ENCODE measurements at places on chromosomes 1 and 21. TPM values are rescaled to one million over a fixed set of nuclear protein-coding genes. Genes with fewer than 3 reads are reported as not detected.

Gene GNAI3
- total RNA-seq = 9.8 TPM

DNA sequence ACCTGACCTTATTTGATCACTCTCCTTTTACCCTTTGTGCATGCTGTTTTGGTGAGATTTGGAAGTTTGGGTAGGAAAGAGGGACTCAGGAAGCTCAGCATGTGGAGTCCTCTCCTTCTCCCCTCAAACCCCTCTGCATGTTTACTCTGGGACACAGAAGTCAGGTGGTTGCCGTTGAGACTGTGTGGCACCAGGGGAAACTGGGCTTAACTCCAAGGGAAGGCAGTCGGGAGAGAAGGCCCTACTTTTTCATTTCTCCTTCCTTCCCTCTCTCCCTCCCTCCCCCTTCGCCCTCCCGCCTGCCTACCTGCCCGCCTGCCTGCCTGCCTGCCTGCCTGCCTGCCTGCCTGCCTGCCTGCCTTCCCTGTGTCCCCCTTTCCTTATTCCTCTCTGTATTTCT, 34.8 kb upstream of the TTC22 start:
- no peak overlapping the region for H3K27ac ChIP-seq
- H3K4me1 ChIP-seq = no peaks in the 10 kb centered on the region
- no peak for DNase-seq
- no peaks in the 10 kb centered on the region for H3K36me3 ChIP-seq
- H3K4me3 ChIP-seq = no peak overlapping the region

Gene TMEM200B
- total RNA-seq = 0.31 TPM

DNA sequence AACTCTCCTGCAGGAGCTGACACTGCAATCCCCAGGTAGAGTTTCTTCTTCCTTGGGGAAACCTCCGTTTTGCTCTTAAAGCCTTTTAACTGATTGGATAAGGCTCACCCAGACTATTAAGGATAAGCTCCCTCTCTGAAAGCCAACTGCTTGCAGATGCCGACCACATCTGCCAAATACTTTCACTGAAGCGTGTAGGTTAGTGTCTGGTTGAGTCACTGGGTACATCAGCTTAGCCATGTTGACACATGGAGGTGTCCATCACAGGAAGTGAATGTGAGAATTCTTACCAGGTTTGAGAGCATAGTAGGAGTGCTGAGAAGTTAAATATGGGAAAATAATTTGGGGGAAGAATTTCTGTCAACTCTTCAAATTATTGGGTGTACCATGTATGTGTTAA, 202.0 kb downstream of the AJAP1 start:
- H3K36me3 ChIP-seq = no peaks in the 10 kb centered on the region
- H3K4me3 ChIP-seq = no peak overlapping the region
- no peaks in the 10 kb centered on the region for H3K4me1 ChIP-seq
- no peak for DNase-seq
- H3K27me3 ChIP-seq = no peaks in the 10 kb centered on the region
- no peak overlapping the region for H3K27ac ChIP-seq

- H3K4me1 ChIP-seq = no peaks in the 10 kb centered on the region
- H3K27me3 ChIP-seq = no peaks in the 10 kb centered on the region
- H3K36me3 ChIP-seq = no peaks in the 10 kb centered on the region
- no peak for DNase-seq
- no peak overlapping the region for H3K27ac ChIP-seq
Observed at GRCh38 chr1:162404550-162405160, 7.3 kb downstream of the SH2D1B start.

DNA sequence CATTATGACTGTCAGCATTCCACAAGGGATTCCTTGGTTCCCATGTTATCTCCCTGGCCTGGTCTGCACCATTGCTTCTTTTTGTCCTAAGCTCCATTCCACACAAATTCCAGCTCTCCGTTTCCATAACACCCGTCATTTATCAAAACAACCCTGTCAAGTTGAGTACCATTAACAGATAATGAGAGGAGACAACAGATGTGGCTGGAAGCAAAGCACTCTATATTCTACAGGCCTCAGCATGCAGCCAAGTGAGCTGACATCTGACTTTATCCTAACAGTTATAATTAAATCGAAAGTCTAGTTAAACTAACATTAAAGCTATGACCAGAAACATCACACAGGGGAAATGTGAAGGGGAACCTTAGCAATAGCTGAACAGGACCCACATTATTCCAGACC, 110.4 kb downstream of the RERE start:
- no peak overlapping the region for H3K27ac ChIP-seq
- peaks cover 11% of the 10 kb centered on the region for H3K27me3 ChIP-seq
- H3K4me3 ChIP-seq = no peak overlapping the region
- peaks cover 12% of the 10 kb centered on the region for H3K4me1 ChIP-seq
- DNase-seq = no peak

Gene KCNA2
- 0.24 TPM for total RNA-seq

DNA sequence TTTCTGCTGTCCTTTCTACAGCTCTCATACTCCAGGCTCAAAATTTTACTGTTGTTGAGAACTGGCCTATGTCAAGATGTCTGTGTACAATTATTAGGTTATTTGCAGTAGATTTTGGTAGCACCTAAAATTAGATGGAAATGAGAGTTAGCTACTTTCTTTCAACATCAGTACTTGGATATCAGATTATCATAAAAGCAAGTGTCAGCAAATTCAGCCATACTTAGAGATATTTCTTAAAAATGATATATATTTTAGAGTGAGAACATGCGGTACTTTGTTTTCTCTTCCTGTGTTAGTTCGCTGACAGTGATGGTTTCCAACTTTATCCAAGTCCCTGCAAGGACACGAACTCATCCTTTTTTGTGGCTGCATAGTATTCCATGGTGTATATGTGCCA, 351.8 kb upstream of the LRRC7 start:
- DNase-seq = no peak
- H3K27ac ChIP-seq = no peak overlapping the region
- no peaks in the 10 kb centered on the region for H3K4me1 ChIP-seq
- no peaks in the 10 kb centered on the region for H3K27me3 ChIP-seq
- H3K36me3 ChIP-seq = no peaks in the 10 kb centered on the region
- H3K4me3 ChIP-seq = no peak overlapping the region

- H3K27me3 ChIP-seq = no peaks in the 10 kb centered on the region
- H3K27ac ChIP-seq = no peak overlapping the region
- DNase-seq = no peak
- H3K4me3 ChIP-seq = no peak overlapping the region
- no peaks in the 10 kb centered on the region for H3K4me1 ChIP-seq
- H3K36me3 ChIP-seq = no peaks in the 10 kb centered on the region
Observed at GRCh38 chr1:82517586-82517985, 716.9 kb downstream of the ADGRL2 start.

Gene ALPL
- not detected for total RNA-seq

DNA sequence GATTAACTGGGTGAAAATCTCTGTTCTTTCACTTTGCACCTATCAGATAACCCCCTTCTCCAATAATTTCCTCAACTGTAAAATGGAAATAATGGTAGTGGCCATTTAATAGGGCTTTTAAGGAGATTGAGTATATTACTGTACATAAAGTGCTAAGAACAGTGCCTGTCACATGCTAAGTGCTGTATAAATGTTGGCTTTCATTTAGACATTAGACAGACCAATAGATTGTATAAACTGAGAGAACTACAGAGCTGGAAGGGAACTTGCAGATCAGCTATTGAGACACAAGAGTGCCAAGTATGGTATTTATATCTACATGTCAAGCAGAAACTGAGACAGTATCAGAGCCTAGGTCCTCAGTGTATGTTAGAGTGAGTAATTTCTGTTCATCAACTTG, 934.7 kb downstream of the PLA2G4A start:
- DNase-seq = no peak
- H3K4me1 ChIP-seq = no peaks in the 10 kb centered on the region
- H3K4me3 ChIP-seq = no peak overlapping the region
- H3K36me3 ChIP-seq = no peaks in the 10 kb centered on the region
- no peaks in the 10 kb centered on the region for H3K27me3 ChIP-seq
- H3K27ac ChIP-seq = no peak overlapping the region

GRCh38 chr1:153946622-153947241, at the start of gene DENND4B:
TSS of gene DENND4B (minus strand) at chr1:153946718. CDS start at chr1:153944374, 2,344 bp downstream.
- H3K4me1 ChIP-seq = peaks cover 31% of the 10 kb centered on the region
- peak; percentile 68 for DNase-seq
- H3K4me3 ChIP-seq = peak within 1 kb of the TSS; percentile 83
- peaks cover 44% of the 10 kb centered on the region for H3K36me3 ChIP-seq
- H3K27ac ChIP-seq = peak within 1 kb of the TSS; percentile 91

Gene CHRM3
- total RNA-seq = not detected

GRCh38 chr21:37224861-37225839, 42.0 kb downstream of the VPS26C start:
- H3K36me3 ChIP-seq = peaks cover 9% of the 10 kb centered on the region
- peak overlapping the region; percentile 22 for H3K4me3 ChIP-seq
- DNase-seq = peak; percentile 50
- H3K4me1 ChIP-seq = peaks cover 37% of the 10 kb centered on the region
- H3K27ac ChIP-seq = peak overlapping the region; percentile 20
- H3K27me3 ChIP-seq = no peaks in the 10 kb centered on the region

GRCh38 chr1:41812051-41812450, 106.7 kb downstream of the HIVEP3 start:
- no peaks in the 10 kb centered on the region for H3K27me3 ChIP-seq
- peaks cover 28% of the 10 kb centered on the region for H3K4me1 ChIP-seq
- H3K36me3 ChIP-seq = no peaks in the 10 kb centered on the region
- no peak overlapping the region for H3K27ac ChIP-seq
- no peak overlapping the region for H3K4me3 ChIP-seq
- DNase-seq = peak; percentile 20

GRCh38 chr1:62654744-62655143, 33.4 kb downstream of the DOCK7 start:
- no peaks in the 10 kb centered on the region for H3K36me3 ChIP-seq
- no peaks in the 10 kb centered on the region for H3K4me1 ChIP-seq
- no peak overlapping the region for H3K27ac ChIP-seq
- no peaks in the 10 kb centered on the region for H3K27me3 ChIP-seq

Gene DNAJC28
- 0.60 TPM for total RNA-seq

Gene TMEM240
- 0.33 TPM for total RNA-seq

Gene OR2T33
- total RNA-seq = not detected

Gene RGS13
- 0.24 TPM for total RNA-seq

Gene S100A7A
- not detected for total RNA-seq

GRCh38 chr1:208028526-208028925, 117.6 kb upstream of the CD34 start:
- no peak overlapping the region for H3K27ac ChIP-seq
- no peaks in the 10 kb centered on the region for H3K36me3 ChIP-seq
- peaks cover 4% of the 10 kb centered on the region for H3K27me3 ChIP-seq
- H3K4me1 ChIP-seq = no peaks in the 10 kb centered on the region
- DNase-seq = no peak
- H3K4me3 ChIP-seq = no peak overlapping the region

DNA sequence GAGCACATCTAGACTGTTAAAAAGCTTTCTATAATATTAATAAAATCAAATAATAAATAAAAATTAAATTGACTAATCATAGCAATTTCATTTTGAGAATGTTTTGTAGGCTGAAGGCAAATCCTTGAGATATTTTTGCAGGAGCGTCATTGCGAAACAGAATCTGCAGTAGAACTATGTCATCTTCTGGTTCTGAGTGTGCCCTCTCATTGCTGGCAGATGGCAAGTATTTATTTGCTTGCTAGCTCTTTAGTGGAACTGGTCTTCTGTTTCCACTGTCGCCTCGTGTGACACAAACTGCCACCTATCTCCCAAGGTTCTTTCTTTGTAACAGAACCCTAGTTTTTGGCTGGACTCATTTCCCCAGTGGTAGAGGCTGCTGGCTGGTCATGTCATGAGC, 19.0 kb upstream of the IRF2BP2 start:
- no peak for DNase-seq
- no peak overlapping the region for H3K27ac ChIP-seq
- H3K27me3 ChIP-seq = no peaks in the 10 kb centered on the region
- no peak overlapping the region for H3K4me3 ChIP-seq
- no peaks in the 10 kb centered on the region for H3K4me1 ChIP-seq

Gene TSEN15
- 44.4 TPM for total RNA-seq

GRCh38 chr1:155912056-155912536, 947 bp upstream of the RIT1 start:
- no peak overlapping the region for H3K4me3 ChIP-seq
- H3K36me3 ChIP-seq = peaks cover 36% of the 10 kb centered on the region
- no peak for DNase-seq
- H3K27me3 ChIP-seq = no peaks in the 10 kb centered on the region
- peaks cover 22% of the 10 kb centered on the region for H3K4me1 ChIP-seq

GRCh38 chr1:186404454-186405051, 28.9 kb downstream of the ODR4 start:
- peak; percentile 21 for DNase-seq
- no peaks in the 10 kb centered on the region for H3K4me1 ChIP-seq
- no peak overlapping the region for H3K27ac ChIP-seq
- H3K27me3 ChIP-seq = no peaks in the 10 kb centered on the region

- DNase-seq = no peak
- no peak overlapping the region for H3K27ac ChIP-seq
- no peak overlapping the region for H3K4me3 ChIP-seq
- H3K4me1 ChIP-seq = no peaks in the 10 kb centered on the region
- H3K36me3 ChIP-seq = no peaks in the 10 kb centered on the region
Observed at GRCh38 chr1:76625886-76626678, 241.2 kb upstream of the ST6GALNAC5 start.

- H3K4me1 ChIP-seq = no peaks in the 10 kb centered on the region
- no peaks in the 10 kb centered on the region for H3K27me3 ChIP-seq
- H3K4me3 ChIP-seq = no peak overlapping the region
Observed at GRCh38 chr1:181562395-181562794, 79.1 kb downstream of the CACNA1E start.

DNA sequence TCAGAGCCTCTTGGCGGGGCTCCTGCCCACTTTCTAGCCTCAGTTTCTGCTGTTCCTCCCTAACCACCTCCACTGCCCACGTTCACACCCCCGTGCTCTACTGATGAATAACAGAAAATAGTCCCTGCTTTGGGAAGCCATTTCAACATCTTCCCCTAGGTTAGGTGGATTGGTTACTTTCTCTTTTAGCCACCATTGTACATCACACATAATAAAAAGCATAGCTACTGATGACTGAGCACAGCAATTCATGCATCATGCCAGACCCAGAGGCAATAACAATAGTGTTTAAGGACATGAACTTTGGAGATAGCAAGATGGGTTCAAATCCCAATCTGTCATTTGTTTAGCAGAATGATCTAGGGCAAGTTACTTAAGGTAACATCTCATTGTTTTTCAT, 74.6 kb downstream of the COLGALT2 start:
- DNase-seq = no peak
- no peaks in the 10 kb centered on the region for H3K36me3 ChIP-seq

DNA sequence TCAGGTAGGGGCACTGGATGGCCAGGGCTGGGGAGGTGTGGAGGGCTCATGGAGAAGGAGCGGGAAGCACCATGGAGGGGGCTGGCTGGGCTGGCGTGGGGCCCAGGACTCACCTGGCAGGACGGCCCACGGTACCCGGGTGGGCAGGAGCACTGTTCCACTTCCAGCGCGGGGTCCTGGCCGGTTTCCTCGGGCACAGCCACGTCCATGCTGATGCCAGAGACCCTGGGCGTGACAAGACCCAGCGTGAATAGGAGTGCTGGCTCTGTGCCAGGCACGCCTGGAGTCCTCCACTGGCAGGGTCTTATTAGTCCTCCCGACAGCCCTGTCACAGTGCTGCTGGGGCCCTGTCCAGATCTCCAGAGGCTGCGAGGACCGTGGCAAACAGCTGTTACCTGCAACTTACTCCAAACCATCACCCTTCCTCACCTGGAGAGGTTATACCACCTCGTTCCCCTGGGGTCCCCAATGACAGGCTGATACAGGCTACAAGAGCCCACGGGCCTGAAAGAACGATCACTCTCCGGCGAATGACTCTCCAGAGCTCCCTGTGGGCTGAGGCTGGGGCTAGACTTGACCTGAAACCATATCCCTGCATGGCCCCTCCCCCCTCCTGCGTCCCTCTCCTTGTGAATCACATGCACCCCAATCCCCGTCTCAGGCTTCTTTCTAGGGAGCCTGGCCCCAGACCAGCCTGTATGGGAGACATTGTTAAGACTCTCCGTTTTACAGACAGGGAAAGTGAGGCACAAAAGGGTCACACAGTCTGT, 62.1 kb downstream of the HSPG2 start:
- H3K27ac ChIP-seq = no peak overlapping the region
- H3K27me3 ChIP-seq = no peaks in the 10 kb centered on the region
- no peaks in the 10 kb centered on the region for H3K36me3 ChIP-seq
- no peaks in the 10 kb centered on the region for H3K4me1 ChIP-seq
- H3K4me3 ChIP-seq = no peak overlapping the region

Gene SNRPE
- total RNA-seq = 421 TPM
